ENCODE measurements at places on chromosomes 3 and 15.

DNA sequence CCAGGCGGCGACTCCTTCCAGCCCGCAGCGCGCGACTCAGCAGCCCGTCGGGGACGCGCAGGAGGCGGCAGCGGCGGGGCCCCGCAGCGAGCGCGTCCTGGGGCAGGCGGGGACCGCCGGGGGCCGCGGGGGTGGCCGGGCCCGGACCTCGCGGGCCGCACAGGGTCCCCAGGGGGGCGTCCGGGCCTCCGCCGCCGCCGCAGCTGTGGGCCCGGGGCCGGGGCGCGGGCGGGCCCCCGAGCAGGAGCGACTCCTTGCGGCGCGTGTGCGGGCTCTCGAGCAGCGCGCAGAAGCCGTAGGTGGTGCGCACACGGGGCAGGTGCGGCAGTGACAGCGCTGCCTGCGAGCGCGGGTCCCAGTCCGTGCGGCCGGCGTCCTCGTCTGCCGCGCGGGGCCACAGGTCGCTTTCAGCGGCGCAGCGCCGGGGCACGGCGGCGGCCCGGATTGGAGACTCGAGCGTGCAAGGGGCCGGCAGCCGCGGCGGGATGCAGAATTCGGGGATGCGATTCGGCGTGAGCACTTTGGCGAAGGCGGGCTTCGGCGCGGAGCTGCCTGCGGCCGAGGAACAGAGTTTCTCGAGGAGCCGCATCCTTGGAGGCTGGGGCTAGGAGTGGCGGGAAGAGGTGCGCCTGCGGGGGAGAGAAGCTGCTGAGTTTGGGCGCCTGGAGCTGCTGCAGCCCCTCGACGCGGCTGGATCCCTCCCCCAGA, 535 bp downstream of the C2CD4B start:
- DNase-seq = no peak

GRCh38 chr3:100395679-100396431, 5.0 kb downstream of the TOMM70 start:
- DNase-seq = no peak

GRCh38 chr3:30358871-30359270, 247.5 kb upstream of the TGFBR2 start:
- DNase-seq = no peak

- DNase-seq = no peak
Measured at GRCh38 chr3:39205919-39206516, 13.6 kb upstream of the XIRP1 start.

DNA sequence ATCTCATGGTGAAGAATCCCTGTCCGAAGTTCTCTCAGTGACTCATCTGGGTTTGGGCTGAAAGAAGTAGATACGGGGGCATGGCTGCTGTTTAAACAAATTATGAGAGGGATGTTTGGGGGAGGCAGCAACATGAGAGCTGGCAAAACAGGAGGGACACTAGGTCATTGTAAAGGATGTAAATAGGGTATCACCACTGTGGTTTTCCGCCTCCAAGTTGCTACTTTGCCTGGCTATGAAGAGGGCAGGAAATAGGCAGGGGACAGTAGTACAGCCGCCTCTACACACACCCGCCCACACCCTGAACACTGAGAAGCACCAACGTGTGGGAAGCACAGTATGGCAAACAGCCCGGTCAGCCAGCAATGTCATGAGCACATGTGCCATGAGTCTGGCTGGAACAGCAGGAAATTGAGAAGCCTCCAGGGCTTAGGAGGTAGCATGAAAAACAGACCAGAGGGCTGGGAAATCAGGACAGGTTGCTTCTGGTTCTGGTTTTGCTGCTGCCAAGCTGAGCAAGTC, 17.1 kb downstream of the HEXA start:
- no peak for DNase-seq

DNA sequence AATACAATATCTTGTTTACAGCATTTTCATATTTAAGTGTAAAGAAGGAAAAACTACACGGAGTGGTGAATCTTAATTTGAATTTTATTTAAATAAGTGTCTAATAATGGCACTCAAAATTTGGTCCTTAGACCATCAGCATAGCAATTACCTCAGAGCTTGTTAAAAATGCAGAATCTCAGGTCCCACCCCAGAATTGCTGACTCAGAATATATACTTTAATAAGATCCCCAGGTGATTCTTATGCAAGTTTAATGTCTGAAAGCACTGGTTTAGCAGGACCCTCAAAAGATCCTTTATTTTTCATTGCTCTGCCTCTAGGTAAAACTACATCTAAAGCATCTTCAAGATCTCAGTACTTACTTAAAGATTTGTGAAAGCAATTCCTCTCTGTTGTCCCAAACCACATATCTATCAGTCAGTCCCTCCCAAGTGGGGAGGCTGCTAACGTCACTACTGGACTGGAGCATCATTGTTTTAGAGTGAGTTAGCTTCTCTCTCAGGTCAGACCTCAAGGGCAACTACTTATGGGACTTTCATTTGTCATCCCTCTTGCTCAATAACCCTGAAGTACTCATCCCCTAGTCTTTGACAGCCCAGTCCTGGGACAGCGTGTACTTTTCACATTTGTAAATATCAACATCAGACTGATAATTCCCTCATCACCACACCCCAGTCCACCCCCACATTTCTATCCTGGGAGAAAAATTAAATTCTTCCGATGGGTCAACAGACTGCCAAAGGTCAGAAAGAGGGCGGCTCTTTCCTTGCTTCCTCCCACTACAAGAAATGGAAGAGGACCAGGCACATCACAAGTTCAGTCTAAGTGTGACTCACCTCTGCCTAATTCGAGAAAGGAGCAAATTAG, 76.7 kb downstream of the CBLB start:
- no peak for DNase-seq
